ENCODE measurements at places on chromosomes 1 and 21.

GRCh38 chr1:192554904-192555303 is 20.7 kb upstream of the RGS1 start:
- DNase-seq: no peak

DNA sequence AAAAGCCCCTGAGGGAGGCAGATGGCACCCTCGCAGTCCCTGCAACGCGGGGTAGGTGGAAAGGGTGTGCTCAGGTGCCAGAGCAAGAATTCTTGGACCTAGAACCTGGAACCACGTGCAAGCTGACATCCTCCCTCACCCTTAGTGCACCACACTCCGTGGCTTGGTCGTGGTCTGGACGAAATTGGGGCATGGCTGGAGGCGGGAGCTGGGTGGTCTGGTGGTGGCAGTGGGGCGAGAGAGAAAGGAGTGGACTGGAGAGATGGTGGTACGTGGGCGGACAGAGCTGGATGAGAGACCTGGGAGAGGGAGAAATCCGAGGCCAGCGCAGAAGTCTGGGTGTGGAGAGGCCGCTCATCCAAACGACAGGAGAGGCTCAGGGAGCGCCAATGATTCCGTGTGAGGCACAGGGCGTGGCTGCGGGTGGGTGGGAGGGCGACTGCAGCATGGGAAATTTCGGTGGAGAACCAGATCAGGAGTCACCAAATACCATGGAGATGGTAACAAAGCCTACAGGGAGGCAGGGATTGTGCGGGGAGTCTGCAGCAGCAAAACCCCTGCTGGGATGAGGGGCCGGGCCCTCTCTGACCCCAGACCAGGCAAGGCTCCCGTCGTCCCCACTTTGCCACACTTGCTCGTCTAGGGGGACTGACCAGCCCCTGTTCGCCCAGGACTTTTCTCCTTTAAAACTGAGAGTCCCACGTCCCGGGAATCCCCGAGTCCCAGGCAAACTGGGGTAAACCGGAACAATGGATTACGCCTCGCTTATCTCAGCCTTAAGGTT is 31.9 kb downstream of the CDCP2 start:
- no peak for DNase-seq

DNA sequence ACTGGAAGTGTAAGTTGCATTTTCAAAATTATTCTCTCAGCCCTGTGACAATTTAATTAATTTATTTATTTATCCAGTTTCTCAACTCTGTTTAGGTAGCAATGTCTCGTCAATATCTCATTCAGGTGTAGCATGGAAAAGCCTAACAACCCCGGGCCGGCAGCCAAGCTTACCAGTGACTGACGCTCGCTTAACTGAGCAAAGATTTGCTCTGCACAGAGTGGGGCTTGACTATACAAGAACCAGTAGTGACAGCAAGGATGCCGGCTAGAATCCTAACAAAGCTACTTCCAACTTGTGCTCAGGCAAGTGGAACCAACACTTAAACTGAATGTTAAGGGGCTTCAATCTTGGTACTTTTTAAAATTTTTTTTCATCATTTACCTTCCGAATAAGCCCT is 80.9 kb upstream of the ESRRG start:
- no peak for DNase-seq

DNA sequence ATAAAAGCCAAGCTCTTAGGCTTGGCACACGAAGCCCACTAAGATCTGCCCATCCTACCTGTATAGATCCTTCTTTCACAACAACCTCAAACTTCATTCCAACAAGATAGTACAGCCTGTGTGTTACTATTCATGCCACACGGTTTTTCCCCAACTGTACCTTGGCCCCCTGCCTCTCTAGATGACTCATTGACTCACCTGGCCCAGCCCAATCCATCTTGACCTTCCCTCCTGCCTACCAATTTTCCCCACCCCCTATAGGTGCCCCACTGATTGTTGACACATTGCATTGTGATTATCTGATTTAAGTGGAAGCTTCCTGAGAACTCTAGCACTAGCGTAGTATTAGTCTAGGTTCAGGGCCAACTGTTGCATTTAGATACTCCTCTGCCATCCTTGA is 2.0 kb upstream of the CD101 start:
- DNase-seq: no peak

- no peak for DNase-seq
These were observed 6.1 kb upstream of the GCSAML start for GRCh38 chr1:247542811-247543210.

- DNase-seq: no peak
These were observed 35.2 kb downstream of the MAP3K21 start for GRCh38 chr1:233362743-233363142.

DNA sequence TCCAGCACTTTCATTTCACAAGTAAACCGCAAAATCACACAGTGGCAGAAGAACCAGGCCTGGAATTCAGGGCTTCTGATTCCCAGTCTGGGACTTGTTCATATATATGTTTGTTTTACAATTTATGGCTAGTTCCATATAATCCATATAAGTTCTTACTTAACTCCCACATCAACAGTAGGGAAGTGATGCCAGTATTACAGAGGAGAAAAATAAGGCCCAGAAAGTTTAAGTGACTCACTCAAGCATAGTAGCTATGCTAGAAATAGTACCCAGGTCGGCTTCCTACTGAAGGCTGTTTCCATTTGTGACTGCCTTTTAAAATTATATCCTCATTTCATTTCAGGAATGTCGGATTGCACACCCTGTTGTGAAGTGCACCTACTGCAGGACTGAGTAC is 1.4 kb downstream of the FAM76A start:
- no peak for DNase-seq
